ENCODE measurements at places on chromosomes 13 and 19.

- no peak for DNase-seq
Observed at GRCh38 chr13:109644069-109644750, 142.2 kb downstream of the IRS2 start.

- DNase-seq, result no peak
Observed at GRCh38 chr19:370641-371330, 26.2 kb upstream of the MIER2 start.

GRCh38 chr19:39941151-39941550 lies 6.7 kb upstream of the FCGBP start:
- DNase-seq, result no peak

DNA sequence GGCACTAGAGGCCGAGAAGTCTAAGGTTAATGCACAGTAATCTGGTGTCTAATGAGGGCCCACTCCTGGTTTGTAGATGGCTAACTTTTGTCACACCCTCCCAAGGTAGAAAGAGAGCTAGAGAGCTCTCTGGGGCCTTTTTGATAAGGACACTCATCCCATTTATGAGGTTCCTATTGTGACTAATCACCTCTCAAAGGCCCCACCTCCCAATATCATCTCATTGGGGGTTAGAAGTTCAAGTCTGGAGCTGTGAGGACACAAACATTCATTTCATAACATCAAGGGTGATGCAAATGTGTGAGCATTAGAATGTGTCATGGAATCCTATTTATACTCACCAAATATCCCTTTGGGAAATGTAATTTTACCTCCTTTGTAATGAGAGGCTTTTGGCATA lies 79.2 kb upstream of the SLC10A2 start:
- no peak for DNase-seq

DNA sequence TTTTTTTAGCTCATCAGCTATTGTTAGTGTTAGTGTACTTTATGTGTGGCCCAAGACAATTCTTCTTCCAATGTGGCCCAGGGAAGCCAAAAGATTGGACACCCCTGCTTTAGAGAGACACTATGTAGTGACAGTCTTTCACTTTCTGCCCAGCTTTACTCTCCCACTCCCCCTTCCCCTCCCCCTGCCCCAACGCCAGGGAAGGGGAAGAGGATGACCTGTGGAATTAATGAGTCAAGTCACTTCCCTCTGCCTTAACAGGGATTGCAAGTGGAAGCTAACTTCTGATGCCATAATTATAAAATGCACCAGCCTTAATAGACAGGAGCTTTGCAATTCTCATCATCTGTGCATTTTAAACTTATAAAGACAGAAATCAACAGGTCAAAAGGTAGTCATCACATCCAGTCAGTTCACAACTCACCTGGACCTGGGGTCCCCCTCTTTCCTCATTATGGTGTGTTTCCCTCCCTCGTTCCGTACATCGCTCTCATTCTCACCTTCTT lies 1.6 kb downstream of the ZNF415 start:
- DNase-seq, result no peak

- no peak for DNase-seq
Observed at GRCh38 chr13:25371158-25371874, 458 bp upstream of the ATP8A2 start.

All from left ventricle myocardium superior (tissue), 1 donor.